Breast epithelium (tissue), 4 donors: ENCODE measurements at places on chromosomes 12 and 14. TPM values are rescaled to one million over a fixed set of nuclear protein-coding genes. Genes with fewer than 3 reads are reported as not detected.

GPR65 gene
- 2.3 TPM for total RNA-seq

TAS2R8 gene
- not detected for total RNA-seq

AICDA gene
- total RNA-seq = 0.96 TPM

CMKLR1 gene
- 4.9 TPM for total RNA-seq

SPX gene
- total RNA-seq = 1.0 TPM

CEBPE gene
- not detected for total RNA-seq

IFNG-AS1 gene
- total RNA-seq = not detected

PRH2 gene
- total RNA-seq = not detected

GPRC5D gene
- not detected for total RNA-seq

MAP3K9 gene
- total RNA-seq = 6.3 TPM

RTL1 gene
- total RNA-seq = not detected
